ENCODE measurements at places on chromosomes 16 and 17.
A peak's percentile ranks its signal among the peaks of the same experiment; 100 is the strongest.

GRCh38 chr17:75246404-75246803, 15.0 kb downstream of the GGA3 start:
- no peak for DNase-seq

GRCh38 chr16:78919852-78920251, 680.7 kb downstream of the MAF start:
- no peak for DNase-seq

DNA sequence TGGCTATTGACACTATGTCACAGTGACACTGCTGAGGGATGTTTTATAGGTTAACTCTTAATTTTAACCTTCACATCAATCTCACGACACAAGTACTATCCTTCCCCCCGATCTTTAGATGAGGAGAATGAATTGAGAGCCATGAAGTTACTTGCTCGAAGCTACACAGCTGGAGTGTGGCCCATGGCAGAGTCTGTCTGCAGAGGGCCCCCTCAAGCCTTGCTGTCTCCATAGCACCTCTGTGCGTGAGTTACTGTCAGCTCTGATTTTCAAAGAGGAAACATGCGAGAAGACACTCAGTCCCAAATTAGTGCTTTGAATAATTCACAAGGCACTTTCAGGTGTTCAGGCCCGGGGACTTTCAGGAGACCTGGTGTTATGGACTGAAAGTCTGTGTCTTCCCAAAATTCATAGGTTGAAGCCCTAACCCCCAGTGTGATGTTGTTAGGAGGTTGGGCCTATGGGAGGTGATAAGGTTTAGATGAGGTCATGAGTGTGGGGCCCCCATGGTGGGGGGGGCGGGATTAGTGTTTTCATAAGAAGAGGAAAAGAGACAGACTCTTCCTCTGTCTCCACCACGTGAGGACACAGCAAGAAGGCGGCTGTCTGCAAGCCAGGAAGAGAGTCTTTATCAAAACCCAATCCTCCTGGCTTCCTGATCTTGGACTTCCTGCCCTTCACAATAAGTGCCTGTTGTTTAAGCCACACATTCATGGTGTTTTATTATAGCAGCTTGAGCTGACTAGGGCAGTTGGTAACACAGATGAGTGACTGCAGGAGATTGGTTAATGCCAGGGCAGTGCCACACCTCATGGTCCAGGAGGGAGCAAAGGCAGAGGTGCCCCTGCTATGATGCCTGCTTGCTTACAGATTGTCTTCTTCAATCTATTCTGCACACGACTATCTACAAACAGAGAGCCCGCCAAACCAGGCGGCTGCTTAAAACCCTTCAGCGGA, 281.8 kb downstream of the HAPSTR1 start:
- DNase-seq = no peak

DNA sequence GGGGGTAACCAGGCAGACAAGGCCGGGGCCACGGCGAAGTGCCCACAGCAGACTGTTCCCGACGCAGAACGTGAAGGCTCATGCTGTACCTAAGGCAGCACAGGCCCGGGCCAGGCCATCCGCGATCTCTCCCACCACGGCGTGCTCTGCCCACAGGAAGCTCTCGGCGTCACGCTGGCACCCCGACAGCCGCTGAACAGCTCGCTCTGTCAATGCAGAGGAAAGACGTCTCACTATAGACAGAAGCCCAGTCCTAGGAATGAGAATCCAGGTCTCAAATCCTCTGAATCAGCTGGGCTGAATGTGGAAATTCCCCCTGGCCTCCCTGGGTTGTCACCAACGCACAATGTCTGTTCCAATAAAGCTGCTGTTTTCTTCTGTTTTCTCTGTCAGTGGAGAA, 21.4 kb downstream of the SERPINF1 start:
- no peak for DNase-seq

GRCh38 chr17:73560661-73561060, 83.6 kb downstream of the SDK2 start:
- DNase-seq = no peak

DNA sequence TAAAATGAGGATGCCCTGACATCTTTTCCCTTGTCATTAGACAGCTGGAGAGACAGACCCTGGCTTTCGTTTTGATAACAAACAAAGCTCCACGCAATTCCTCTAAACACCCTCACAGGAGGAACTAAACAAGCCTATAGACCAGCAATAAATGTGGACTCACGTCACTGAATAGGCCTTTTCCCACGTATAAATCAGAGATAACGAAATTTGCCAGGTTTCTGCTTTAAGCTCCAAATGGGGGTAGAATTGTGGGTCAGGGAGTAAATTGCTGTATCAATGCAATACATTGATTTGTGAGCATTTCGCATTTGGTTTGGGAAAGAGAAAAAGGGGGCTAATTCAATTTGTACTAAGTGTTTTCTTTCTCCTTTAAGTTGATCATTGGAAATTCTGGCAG, 256.0 kb downstream of the PMP22 start:
- no peak for DNase-seq

DNA sequence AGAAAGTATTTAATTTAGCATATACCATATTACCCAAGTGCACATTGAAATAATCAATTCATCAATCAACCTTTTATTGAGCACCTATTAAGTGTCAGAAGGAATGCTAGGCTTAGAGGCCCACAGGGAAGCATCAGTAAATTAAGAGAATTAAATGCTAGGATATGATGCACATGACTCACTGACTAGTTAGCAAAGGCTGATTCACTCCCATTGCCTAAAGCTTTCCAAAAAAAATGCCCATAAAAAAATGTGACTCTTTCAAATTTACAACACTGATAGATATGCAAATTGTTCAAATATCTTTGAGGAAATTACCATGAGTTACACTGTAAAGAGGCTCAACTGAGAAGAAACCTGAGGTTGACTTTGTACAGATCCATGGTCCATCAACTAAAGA, 883.3 kb downstream of the CDH11 start:
- DNase-seq = no peak

DNA sequence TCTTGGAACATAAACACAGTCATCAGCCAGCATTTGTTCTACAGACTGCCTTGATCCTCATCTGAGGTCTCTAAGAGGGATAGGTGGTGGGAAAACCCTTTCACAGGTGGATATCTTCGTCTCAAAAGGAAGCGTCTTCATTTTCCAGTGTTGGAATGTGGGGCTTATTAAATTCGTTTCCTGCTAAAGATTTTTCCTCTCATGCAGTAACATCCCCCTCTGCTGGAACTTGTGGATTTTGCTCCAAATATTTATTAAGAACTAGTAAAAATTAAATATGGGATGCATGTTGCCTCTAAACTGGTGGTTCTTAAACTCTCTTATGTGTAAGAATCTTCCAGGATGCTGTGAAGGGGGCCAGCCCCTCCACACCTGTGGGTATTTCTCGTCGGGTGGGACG, 20.1 kb upstream of the MLYCD start:
- peak; percentile 31 for DNase-seq

DNA sequence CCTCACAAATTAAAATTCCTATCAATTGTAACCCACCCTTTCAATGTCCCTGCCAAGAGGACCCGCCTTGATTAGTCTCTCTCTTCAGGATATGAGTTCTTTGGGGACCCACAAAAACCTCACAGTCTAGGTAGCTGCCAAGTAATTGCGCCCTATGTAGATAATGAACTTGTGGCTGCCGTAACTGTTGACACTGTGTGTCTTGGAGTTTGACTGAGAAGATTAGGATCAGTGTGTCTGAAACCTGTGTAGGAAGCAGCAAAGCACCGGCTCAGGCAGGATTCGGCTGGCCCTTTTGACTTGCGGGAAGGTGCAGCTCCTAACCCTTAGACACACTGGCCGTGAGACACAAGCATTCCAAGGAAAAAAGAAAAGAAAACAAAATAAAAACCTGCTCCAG, 17.8 kb upstream of the SLC6A4 start:
- no peak for DNase-seq

DNA sequence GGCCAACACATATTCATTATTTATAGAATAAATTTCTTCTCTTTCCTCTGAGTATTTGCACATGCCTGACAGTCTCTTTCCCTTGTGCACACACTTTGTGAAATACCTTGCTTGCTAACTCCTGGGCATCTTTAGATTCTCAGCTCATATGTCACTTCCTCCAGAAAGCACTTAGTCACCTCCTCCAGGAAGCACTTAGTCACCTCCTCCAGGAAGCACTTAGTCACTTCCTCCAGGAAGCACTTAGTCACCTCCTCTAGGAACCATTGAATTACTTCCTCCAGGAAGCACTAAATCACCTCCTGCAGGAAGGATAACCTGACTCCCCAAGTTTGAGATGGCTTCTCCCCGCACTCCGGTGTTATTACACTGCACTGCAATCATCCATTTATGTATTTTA, 462.5 kb upstream of the EEF2KMT start:
- no peak for DNase-seq

- DNase-seq = no peak
Observed at GRCh38 chr16:56960681-56961281, 969 bp upstream of the CETP start.

- DNase-seq = peak; percentile 77
Observed at GRCh38 chr17:82668631-82669099, 20.4 kb upstream of the WDR45B start.

DNA sequence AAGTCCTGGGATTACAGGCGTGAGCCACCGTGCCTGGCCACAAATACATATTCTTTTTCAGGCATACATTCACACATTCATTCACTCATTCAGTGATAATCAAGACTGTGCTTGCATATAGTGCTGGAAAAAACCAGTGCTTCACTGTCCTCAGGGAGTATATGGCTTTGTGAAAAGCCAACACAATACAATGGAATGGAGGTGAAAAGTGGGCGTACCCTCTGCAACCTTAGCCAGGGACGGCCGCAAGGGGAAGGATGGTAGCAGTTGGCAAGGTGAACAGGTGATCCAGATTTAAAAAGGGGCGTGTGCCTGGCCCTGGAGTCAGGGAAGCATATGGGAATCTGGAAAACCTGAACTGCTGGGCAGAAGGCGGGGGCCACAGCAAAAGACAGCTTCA, 18.1 kb upstream of the GAN start:
- no peak for DNase-seq

GRCh38 chr17:40309031-40309948, at the start of gene RARA:
Gene RARA (plus strand): TSS chr17:40309180. CDS start chr17:40331219, 22,039 bp downstream.
- peak; percentile 55 for DNase-seq

DNA sequence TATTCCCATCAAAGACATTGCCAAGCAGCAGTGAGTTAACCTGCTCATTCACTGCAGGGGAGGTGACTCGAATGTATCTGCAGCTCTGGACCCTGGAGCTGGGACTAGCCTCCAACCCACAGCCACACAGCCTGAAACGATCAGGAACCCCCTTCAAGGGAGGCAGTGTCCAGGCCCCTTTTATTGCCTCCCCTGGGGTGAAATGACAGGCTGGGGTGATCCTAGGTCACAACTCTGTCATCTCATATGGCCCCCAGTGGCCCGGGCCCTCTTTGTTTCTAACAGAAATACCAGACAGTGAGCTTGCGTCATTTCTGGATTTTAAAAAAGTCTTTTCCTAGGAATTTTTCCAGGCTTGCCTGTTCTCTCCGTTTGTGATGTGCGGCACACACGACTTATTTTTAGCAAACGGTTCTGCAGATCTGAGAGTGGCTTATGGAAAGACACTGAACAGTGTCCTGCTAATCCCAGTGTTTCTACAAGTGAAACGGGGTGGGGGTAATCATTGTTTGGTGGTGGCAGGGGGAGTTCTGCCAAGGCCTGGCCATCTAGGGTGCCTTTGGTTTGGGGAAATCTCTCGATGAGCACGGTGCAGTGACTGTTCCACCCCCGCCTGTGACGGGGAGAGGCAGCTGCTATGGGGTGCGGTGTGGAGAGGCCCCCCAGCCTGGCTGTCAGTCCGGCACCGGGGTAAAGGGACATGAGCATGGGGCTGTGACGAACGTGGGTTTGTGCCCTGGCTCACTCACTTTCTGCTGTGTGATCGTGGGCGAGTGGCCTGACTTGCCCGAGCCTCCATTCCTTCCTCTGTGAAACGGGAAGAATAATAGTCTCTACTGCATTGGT, 27.2 kb downstream of the NAGPA start:
- no peak for DNase-seq

GRCh38 chr17:78939615-78940014, 14.4 kb upstream of the TIMP2 start:
- DNase-seq = no peak

DNA sequence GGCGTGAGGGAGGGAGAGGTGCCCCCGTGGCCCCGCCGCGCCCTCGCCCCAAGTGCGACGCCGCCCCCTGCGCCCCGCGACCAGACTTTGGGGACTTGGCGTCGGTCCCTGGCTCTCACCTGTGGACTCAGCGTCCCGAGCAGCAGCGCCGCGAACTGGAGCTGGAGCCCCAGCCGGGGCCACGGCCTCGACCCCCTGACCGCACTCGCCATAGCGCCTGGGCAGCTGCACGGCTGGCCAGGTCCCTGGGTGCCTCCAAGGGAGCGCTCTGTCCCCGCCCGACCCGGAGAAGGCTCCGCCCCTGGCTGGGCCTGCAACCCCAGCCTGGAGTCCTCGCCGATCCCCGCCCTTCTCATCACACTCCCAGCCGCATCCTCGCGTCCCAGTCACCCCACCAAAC, at the start of gene ERN2:
TSS of gene ERN2 (minus strand) at position 247 of the 400 bp plus-strand sequence. CDS start at position 212, 35 bp downstream.
- DNase-seq = no peak

DNA sequence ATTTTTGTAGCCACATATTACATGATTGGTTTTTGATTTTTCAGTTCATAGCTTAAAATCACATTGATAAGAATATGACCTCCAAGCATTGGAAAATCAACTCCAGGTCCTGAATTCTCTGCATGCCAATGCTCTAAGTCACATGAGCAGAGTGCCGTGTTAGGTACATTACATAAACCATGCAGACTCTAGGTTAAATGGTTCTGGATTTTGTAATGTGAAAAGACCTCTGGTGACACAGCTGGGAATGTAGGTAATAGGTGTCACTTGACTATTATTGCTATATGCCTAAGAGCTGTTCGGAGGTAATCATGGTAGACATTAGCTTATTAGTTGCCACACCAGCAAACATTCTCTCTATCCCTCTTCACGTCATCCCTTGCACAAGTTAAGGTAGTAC, 231.1 kb upstream of the SALL1 start:
- no peak for DNase-seq

GRCh38 chr17:77527836-77528505, 387.2 kb downstream of the SEC14L1 start:
- DNase-seq = peak; percentile 25

DNA sequence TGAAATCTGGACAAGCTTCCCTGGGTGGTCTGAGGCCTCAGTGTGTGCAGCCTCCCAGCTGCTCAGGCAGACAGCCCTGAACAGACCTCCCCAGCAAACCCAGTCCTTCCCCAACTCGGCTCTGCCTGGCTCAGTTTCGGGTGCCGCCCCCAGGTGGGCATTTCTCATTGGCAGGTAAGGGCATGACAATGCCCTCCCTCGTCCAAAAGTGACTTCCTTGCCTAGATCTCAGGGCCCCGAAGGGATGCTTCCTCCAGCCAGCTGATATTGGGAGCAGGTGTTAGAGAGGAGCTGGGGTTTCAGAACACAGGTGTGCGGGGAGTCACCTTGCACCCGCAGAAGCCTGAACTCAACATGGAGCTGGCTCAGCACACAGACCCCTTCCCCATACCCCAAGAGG, 3.8 kb upstream of the PPL start:
- no peak for DNase-seq

DNA sequence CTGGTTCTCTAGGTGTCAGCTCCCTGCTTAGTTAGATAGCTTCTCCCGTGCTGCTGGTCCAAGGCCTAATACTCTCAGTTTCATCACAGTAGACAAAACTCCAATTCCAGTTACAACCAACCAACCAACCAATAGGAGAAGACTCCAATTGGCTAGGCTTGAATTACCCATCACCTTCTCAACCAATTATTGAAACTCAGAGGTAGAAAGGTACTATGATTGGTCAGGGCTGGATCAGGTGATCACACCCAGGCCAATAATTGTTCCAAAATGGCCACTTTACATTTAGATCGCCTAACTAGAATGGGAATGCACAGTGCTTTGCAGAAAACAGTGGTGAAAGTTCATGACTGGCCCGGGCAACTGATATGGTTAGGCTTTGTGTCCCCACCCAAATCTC, 49.5 kb upstream of the CRHR1 start:
- no peak for DNase-seq

All from SW480 (cell line).